ENCODE measurements at places on chromosomes 1 and 21.

- DNase-seq = no peak
Measured at GRCh38 chr1:28354121-28354520, 15.4 kb upstream of the PHACTR4 start.

GRCh38 chr1:39959651-39960333 is 4.8 kb downstream of the MFSD2A start:
- DNase-seq = no peak

GRCh38 chr1:20964540-20965484 is 177.7 kb upstream of the HP1BP3 start:
- no peak for DNase-seq

DNA sequence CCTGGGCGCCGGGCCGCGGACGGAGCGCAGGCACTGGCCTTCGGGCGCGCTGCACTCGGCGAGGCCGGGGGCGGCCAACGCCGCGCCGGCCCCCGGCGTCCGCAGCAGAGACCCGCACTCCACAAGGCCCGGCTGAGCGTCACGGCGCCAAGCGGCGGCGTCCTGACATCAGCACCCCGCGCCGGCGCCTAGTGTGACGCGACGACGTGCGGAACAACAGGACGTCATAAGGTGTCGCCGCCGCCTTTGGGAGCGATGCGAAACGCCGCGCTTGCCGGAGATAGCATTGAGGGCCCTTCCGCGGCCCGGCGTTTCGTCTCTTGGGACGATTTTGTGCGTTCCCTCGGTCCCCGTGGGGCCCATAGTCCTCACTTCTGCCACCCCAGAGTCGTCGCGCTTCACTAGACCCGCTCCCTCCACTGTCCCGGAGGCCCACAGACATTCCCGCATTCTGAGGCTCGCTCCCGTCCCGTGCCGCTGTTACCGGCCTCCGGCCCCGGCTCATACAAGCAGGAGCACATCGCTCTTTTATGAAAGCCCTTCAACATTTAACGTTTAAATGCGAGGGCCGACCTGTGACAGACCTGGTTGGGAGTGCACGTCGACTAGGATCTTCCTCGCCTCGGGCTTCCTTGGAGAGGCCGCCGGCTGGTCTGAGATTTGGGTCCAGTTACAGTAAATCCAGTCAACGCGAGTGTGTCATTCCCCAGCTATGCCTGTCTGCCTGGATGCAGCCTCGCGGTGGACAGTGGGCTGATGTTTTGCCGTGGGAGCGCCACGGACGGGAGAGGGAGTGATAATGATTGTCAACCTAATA is at the start of gene SSU72:
SSU72 (minus strand) TSS at position 143 of the 817 bp plus-strand sequence. CDS start 306 bp downstream, outside the sequence.
- DNase-seq = peak; percentile 86

GRCh38 chr1:54105080-54105479 is 47.7 kb downstream of the CDCP2 start:
- no peak for DNase-seq

GRCh38 chr1:41497056-41497440 is 12.6 kb upstream of the EDN2 start:
- DNase-seq = no peak

- no peak for DNase-seq
Measured at GRCh38 chr1:154856049-154856448, 14.0 kb downstream of the KCNN3 start.

DNA sequence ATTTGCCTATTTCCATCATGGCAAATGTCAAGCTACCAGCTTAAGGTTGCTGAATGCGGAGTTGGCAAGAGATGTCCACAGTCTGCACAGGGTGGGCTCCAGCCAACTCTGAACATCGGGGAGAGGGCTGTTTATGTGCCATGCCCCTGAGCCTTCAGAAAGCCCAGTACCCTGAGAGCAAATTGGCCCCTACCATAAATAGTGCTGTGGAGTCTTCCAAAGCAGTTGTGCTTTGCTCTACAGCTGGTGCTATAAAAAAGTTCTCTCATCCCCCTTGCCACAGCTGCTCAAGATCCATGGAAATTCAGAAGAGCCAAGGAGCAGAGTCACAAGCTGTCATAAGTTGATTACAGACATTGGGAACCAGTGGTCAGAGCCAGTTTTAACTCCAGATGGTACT is 85.6 kb upstream of the CLDN14 start:
- DNase-seq = no peak

DNA sequence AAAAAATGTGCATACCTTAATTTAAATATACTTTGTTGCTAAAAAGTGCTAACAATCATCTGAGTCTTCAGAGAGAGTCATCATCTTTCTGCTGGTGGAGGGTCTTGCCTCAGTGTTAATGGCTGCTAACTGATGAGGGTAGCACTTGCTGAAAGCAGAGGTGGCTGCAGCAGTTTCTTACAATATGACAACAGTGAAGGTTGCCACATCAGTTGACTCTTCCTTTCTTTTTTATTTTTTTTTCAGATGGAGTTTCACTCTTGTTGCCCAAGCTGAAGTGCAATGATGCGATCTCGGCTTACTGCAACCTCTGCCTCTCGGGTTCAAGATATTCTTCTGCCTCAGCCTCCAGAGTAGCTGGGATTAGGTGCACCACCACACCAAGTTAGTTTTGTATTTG is 2.6 kb upstream of the CFAP45 start:
- no peak for DNase-seq

DNA sequence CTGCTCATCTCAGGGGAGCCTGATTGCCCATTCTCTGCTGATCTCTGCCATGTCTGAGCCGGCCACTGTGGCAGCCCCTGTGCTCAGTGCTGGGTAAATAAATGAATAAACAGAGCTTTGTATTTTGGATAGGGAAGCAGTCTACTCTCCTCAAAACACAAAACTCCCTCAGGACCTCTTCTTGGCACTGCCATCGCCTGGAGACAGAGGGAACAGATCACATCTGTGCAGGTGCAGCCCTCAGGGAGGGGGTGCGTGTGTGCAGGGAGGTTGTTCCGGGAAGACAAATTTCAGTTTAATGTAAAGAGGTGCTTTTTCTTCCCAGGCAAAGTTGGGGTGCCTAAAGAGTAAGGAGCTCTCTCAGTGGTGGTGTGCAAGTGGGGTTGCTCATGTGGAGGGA is 7.7 kb upstream of the FAM167B start:
- DNase-seq = no peak

DNA sequence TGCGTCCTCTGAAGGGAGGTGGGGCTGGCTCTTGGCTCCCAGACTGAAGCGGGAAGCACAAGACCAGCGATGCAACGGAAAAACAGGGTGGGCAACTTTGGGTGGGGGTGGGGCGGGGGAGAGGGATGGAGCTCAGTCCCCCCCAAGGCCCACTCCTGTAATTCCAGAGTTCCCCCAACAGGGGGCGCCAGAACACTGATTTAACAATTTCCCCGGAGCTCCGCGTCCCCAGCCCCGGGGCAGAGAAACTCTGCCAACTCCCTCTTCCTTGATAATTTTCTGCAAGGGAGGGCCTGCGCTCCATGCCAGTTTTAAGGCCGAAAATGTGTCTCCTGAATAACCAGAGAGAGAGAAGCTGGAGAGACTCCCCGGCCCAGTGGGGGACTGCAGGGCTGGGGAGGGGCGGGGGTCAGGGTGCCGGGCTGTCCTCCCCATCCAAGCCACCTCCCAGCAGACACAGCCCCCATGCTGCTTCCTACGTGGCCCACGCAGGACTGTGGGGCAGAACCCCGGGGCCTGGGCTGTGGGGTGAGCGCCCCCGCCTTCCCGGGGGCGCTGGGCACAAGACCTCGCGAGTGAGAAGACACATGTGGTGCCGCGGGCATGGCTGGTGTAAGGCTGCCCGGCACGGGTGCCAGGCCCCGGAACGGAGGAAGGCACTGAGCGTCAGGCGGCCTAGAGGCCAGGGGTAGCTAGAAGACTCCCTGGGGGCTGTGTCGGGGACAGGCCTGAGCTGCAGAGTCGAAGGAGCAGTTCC is 51.4 kb downstream of the KIF21B start:
- DNase-seq = peak; percentile 27

DNA sequence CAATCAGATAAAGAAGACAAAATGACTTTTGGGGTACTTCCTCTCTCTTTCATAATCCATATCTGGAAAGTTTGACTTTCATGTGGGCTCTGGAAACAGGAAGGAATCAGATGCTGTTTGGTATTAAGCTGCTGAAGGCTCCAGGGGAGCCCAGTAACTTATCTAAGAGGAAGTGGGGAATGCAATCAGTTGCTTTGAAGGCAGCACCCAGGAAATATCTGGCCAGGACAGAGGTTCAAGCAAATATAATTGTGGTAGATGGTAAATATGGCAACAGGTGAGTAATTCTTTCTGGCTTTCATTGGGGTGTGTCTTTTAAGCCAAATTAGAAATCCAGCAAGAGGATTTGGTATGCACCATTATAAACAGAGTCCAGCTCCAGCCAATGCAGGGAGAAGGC is 44.4 kb downstream of the COLGALT2 start:
- no peak for DNase-seq

DNA sequence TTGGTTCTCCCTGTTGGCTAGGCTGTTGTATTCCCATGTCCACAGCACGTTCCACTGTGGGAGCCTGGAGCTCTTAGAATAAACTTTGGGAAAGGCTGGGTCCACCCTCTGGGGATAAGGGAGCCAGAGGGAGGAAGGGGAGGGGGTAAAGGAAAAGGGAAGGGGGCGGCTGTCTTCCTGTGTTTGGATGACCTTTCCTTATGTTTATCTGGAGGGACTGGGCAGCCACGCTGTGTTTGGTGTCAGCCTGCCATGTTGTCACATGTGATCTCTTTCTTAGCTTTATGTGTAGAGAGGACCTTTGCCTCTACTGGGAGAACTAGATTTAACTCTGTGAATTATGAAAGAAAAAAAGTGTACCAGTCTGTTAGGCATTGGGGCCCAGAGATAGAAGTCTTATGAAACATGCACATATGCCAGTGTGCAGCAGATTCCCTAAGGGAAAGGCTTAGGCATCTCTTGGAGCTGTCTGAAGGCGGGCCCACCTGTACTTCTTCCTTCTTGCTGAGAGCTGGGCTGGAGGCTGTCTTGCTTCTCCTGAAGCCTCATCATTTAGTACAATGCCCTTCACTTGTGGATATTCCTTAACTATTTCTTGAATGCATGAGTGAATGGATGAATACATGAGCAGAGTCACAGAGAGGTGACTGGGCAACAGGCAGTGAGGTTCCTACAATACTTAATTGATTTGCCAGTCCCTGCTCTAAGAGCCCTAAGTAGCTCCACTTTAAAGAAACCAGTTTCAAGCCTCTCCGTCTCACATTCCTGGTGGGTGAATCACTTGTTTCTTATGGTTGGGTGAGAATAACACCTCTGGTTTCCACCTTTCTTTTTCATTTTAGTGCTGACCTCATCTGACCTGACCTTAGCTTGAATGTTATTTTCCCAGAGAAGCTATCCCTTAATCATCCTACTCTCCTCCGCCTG is 62.5 kb upstream of the ARHGAP29 start:
- DNase-seq = no peak

DNA sequence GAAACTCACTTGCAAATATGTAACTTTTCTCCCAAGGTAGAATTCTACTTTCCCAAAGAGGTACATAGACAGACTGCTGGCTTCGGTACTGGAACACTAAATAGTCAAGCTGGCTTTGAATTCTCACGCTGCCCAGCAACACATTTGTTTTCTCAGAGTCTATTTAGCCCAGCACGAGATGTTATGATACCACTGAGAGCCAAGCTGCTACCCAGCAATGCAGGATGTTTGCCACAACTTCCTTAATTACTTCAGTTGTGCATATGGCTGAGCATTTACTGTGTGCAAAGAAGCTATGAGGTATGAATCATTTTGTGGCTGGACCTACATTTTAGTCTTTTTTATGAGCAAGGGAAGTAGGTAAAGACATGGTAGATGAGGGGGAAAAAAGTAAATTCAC is 793.2 kb downstream of the PLA2G4A start:
- no peak for DNase-seq

GRCh38 chr1:237763137-237763536 is 127.6 kb downstream of the ZP4 start:
- no peak for DNase-seq

DNA sequence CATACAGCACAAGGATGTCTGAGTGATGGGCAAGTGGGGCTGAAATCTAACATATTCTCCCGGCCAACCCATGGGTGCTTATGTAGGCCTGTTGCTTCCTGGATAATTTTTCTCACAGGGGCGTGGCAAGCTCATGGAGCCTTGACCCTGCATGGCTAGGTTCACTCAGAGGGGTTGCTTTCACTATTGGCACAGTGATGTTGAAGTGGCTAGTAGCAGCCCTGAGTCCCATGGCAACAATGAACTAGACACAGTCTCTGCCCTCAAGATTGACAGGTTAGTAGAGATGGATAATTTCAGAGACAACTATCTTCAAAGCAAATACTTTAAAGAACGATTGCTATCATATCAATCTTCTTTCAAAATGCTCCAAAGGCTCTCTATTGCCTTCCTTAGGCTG is 6.5 kb upstream of the MAB21L3 start:
- DNase-seq = no peak

DNA sequence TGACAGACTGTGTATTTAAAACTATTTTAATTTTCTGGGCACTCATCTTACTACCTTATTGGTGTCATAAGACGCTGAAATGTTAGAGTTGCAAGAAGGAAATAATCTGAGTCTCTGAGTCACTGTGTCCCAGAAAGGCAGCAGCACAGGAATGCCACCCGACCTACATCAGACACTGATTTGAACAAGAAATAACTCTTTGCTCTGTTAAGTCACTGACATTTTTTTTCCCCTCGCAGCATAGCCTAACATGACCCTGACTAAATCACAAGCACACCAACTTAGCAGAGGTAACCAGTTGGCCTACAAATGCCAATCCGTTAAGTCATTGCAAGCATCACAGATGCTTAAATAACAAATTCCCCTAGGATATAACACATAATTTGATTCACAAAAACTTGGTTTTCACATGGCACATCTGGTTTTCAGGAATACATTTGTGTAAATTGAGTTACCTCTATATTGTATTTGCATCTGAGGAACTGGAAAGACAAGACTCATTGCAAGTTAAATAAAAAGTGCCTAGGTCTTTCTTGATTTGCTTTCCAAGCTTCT is 349.1 kb downstream of the SEC16B start:
- DNase-seq = no peak

DNA sequence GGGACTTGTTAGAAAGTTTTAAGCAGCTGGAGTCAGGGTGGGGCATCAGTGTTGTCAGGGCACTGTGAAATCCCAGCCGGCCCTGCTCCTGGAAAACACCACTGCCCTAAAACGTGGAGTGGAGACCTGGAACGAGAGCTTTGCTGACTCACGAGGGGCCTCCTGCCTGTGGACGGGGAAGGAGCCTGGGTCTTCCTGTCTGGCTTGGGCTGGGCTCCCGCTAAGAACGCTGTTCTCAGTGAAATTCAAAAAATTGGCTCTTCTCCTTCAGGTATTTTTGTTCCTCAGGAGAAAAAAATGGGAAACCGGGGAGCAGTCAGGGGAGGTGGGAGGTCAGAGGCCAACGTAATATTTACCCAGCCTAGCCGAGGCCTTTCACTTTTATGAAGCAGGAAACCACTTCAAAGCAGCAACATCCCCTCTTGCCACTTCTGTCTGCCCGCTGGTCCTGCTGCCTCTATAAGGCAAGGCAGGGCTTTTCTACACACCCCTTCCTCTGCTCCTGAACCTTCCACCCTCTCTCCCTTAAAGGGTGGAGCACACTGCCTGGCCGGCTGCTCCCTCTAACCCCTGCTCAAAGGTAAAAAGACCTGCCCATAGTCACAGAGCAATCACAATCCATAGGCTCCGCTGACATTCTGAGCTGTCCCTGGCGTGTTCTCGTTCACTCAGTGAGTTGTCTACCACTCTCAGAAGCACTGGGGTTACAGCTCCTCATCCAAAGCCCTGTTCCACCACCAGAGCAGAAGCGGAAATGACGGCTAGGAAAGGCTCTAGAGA is 8.0 kb downstream of the PLXNA2 start:
- DNase-seq = no peak

GRCh38 chr1:198290089-198290683 is 133.4 kb downstream of the NEK7 start:
- no peak for DNase-seq
